ENCODE measurements at places on chromosomes 12 and 14.

DNA sequence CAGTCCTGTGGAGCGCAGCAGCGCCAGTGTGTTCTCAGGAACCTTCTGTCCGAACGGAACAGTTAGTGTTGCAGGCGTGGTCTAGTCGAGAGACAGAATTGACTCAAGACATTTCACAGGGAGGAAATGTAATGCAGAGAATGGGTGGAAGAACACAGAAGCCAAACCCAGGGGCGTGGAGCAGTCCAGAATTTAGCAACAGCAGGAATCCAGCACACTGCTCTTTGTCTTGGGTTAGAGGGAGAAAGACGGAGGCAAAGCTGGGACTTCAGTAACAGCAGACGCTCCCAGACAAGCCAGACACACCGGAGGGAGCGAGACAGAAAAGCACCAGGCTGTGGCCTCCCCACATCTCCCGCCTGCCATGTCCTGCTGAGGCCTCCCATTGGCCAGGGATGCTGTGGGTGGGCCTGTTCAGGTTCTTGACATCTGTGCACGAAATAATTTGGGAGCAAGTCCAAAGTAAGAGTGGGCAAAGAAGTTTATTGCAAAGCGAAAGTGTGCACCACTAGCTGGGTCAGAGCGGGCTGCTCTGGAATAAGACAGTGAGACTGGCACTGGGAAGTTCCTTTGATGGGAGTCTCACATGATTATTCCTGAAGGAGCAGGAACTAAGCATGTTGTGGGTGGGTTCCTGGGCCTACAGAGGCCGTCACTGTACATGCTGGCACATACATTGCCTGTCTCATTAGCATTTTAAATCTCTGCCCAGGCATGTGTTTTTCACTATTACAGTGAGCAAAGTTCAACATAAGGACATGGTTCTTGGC lies 339.3 kb upstream of the SFSWAP start:
- no peak for DNase-seq

GRCh38 chr14:100030452-100031153 lies 34.6 kb upstream of the EVL start:
- DNase-seq: no peak

- DNase-seq: no peak
Observed at GRCh38 chr14:91173904-91174303, 60.0 kb downstream of the DGLUCY start.

DNA sequence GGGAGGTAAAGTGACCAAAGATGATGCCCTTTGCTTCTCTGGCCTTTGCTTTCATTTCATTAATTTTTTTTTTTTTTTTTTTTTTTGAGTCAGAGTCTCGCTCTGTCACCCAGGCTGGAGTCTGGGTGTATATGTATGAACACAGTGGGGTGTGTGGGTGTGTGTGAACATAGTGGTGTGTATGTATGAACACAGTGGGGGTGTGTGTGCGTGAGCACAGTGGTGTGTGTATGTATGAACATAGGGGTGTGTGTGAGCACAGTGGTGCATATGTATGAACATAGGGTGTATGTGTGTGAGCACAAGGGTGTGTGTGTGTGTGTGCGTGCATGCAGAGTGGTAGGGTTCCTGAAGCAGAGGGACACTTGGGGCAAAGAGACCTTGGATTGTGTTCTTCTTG lies 9.6 kb downstream of the KLC1 start:
- DNase-seq: no peak

DNA sequence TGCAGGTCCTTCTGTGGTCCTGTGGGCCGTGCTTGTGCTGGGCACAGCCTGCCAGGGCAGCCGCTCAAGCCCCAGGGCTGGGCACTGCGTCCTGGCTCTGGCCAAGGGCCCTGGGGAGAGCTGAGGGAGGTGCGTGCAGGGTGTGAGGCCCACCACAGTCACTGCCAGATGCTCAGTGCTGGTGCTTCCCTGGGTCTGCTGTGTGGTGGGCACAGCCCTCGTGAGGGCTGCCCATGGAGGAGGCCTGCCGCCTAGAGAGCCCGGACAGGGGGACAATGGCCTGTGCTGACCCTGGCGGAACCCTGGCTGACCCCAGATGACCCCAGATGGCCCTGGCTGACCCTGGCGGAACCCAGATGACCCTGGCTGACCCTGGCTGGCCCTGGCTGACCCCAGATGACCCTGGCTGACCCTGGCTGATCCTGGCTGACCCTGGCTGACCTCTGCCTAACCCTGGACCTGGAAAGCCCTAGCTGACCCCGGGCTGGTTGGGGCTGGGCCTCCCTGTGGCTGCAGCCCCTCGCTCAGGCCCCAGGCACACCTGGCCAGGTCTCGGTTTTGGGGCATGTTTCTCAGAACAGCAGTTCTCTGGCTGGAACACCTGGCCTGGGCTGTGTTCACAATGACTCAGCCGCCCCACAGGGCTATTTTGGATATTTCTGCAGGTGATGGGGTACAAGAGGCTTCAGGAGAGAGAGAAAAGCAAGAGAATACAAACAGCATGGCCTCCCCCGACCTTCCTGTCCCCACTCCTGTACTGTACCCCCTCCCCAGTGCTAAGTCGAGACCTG lies 55.4 kb downstream of the TMEM121 start:
- DNase-seq: no peak

DNA sequence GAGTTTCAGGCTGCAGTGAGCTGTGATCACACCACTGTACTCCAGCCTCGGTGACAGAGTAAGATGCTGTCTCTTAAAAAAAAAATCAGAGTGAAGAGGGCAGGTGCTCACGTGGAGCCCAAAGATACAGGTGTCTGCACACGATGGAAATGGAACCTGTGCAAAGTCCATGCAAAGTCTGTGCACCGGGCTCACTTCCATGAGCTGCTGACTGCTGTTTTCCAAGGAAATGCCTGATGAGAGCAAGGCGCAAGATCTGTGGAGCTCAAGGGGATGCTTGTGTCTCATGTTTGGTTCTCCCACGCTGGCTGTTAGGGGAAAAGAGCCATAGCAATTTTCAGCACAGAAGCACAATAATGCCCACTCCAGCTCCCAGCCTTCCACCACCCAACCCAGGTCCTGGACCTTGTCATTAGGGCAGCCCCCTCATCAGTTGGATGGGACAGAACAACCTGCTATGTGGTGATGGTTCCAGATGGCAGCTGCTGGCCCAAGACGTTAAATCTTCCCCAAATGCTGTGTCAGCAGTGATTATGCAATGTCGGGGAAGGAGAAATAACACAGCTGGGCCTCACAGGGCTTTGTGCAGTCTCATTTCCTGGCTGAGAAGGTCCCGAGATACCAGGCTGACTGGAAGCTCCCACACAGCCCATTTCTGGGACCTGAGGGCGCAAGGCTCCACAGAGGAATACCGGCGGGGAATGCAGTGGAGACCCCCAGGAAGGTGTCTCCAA lies 27.9 kb upstream of the DICER1 start:
- no peak for DNase-seq

DNA sequence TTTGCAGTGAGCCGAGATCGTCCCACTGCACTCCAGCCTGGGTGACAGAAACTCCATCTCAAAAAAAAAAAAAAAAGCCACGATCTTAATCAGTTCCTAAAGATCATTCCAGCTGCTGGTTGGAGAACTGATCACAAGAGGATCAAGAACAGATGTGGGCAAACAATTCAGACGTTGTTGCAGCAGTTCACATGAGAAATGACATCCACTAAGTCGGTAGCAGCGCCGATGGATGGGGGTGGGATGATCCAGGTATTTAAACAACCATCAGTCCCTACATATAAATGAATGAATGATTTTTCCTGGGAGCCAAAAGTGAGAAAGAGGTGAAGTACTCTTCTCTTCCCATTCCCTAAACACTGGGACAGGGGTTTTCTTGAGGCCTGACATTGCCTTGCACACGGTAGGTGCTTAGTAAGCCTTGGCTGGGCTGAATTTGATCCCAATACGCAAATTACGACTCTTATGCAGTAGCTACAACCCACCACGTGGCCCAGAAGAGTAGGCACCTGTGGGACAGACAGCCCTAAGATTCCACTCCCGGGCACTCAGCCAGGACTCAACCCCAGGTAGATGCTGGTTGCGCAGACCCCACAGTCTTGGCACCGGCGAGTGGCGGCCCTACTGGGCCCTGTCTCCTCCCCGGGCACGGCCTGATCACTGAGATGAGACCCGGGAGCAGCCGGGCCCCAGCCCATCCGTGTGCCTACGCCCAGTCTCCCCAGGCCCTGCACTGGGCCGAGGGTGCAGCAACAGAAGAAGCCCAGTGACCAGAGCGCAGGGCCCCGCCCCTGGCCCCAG lies 565 bp downstream of the SPRYD3 start:
- DNase-seq: no peak

DNA sequence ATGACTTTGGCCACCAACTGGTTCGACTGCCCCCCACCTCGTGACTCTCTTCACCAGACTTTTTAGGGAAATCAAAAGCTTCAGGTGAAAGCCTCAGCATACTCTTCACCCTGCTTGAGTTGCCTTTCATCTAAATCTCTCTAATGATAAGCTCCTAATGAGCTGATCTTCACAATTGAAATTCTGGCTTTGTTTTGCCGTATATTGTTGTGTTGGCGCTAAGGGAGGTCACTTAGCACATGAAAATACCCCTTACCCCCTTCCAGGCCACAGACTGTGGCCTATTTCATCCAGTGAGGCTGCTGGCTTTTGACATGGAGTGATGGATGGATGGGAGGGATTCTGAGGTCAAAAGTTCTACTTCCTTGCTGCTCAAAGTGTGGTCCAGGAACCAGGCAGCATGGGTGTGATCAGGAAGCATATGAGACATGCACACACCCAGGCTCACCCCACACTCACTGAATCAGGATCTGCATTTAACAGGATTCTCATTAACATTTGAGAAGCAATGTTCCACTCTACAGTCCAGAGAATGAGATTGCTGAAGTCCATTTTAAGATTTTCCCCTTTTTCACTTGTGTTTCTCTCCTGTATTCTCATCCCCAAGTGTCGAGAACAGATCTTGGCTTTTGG lies 131.4 kb downstream of the DACT1 start:
- DNase-seq: no peak

DNA sequence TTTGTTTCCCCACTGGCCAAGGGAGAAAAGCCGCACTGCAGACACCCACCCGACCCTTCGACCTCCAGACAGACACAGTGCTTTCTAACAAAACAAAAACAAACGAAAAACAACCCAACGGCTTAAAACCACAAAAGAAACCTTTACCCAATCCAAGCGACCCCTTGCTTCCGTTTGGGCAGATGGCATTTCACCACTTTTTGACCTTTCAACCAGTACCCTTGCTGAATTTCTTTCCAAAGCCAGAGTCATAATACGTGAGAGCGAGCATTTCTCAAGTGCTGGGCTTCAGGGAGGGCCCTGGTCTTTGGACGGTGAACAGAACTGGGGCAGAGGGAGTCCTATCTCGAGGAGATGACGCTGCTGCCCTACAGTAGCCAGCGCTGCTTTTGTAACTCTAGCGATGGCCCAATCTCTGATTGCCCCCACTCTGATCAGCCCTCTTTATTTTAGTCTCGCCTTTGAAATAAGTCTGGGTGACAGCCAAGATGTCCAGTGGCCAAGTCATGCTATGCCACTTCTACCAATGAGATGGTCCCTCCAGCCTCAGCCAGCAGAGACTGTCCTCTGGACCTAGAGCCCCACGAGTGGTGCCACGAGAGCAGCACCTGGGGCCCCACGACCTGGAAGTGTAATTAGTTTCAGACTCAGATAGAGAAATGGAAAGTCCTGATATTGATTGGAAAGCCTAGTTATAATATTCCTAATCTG lies 21.9 kb upstream of the ADIPOR2 start:
- no peak for DNase-seq

- no peak for DNase-seq
Observed at GRCh38 chr12:116687888-116688287, 50.0 kb downstream of the SPRING1 start.

GRCh38 chr12:124426594-124427555 lies 132.0 kb downstream of the RFLNA start:
- DNase-seq: no peak

DNA sequence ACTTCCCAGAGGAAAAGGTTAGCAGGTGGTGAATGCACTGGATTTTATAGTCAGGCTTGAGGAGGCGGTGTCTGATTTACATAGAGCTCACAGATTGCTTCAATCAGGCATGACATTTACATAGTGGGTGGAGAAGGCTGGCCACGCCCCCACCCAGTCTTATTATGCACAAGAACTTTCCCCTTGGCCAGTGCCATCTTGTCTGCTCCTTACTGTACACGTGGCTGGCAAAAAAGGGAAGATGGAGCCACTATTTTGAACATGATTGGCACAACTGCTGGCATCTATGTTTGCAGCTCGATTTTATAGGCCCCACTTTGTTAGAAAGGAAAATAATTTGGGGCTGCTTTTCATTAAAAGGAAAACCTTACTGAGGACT lies 10.9 kb upstream of the LGMN start:
- no peak for DNase-seq

GRCh38 chr12:16603916-16604575 lies 1.9 kb downstream of the LMO3 start:
- DNase-seq: no peak

DNA sequence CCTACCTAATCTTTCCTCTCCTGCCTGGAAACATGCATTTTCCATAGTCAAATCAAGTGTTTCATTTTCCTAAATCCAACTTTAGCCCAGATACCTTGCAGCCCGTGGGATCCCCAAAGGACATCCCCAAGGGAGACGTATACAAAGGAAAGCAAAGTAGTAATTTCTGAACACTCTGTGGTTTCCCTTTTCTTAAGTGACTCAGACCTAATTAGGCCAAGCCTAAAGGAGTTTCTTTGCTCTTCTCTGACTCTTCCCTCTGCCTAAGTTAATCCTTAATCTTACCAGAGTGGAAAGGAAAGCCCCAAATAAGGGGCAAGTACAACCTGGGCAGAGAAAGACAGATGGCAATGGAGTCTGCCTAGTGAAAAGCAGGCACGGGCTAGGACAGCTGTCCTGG lies 250.3 kb downstream of the SPTSSA start:
- DNase-seq: no peak

DNA sequence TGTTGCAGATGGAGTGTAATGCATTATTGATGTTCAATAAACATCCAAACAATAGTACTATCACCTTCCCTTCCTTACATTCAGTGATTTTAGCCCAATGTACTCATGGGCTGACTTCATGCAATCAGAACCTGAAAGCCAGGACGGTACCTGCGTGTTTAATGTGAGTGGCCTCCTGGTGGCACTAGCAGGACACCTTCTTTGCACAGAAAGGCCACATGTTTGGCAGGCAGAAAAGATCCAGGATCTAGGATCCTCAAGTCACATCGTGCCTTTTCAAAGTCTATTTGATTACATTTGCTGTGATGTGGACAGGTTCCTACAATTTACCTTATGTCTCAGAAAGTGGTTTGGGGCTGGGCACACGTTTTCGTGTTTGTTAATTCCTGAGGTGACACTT lies 82.9 kb downstream of the NEDD1 start:
- DNase-seq: no peak

GRCh38 chr14:67652189-67652588 lies 22.2 kb downstream of the VTI1B start:
- no peak for DNase-seq

GRCh38 chr14:32022938-32023466 lies 54.1 kb upstream of the ARHGAP5 start:
- DNase-seq: no peak

DNA sequence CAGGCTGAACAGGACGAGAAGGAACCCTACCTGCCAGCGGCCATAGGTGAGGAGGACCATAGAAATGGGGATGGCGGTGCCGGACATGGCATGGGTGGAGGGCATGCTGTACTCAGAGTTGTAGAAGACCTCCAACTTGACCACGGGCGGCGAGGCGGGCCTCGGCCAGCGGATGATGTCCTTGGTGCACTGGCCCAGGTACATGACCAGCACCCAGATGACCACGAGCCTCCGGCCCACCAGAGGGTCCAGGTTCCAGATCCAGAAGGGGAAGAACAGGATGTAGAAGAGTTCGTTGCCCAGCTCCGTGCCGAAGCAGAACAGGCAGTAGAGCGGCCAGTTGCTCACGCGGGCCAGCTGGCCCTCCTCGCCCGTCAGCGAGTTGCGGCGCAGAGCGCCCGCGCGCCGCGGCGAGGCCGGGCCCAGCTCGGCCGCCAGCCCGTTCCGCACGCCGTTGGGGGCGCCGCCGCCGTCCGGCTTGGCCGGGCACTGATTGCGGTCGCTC lies 582 bp downstream of the SGPP1 start:
- DNase-seq: no peak
